AG08395 (cell line): ENCODE measurements at places on chromosomes 6 and 20.

- DNase-seq = no peak
Observed at GRCh38 chr6:159304641-159305040, 135.4 kb downstream of the FNDC1 start.

- DNase-seq = peak; percentile 42
Observed at GRCh38 chr6:33123732-33124524, 48.1 kb downstream of the HLA-DPB1 start.

GRCh38 chr20:64233725-64234124 lies 21.8 kb upstream of the PCMTD2 start:
- DNase-seq = no peak

GRCh38 chr20:48019496-48019895 lies 234.2 kb upstream of the SULF2 start:
- DNase-seq = no peak

DNA sequence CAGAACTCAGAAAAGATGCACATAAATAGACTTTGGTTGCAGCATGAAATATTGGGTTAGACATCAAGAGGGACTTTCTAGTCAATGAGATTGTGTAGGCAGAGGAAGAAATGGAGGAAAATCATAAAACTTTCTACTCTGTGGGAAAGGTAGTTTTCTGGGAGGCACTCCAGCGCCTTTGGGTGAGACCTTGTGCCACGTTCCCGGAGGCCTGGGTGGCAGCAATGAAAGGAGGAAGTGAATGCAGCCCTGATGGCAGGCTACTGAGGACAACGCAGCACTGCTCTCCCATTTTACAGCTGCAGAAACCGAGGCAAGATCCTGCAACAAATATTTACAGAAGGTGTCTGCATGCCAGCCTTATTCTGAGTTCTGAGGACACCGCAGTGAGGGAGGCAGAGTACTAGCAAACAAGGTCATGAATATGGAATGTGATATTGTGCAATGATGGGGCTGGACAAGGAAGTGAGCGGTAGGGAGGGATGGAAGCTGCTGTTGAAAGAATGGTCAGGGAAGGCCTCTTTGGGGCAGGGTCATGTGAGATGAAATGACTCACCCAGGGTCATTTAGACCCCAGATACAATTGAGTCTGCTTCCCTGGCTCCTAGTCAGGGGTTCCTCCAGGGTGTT lies 159.1 kb downstream of the TFAP2C start:
- DNase-seq = peak; percentile 89

- DNase-seq = peak; percentile 25
Observed at GRCh38 chr6:134835993-134836392, 113.9 kb downstream of the ALDH8A1 start.

GRCh38 chr6:29547573-29547972 lies 12.0 kb downstream of the UBD start:
- DNase-seq = no peak

DNA sequence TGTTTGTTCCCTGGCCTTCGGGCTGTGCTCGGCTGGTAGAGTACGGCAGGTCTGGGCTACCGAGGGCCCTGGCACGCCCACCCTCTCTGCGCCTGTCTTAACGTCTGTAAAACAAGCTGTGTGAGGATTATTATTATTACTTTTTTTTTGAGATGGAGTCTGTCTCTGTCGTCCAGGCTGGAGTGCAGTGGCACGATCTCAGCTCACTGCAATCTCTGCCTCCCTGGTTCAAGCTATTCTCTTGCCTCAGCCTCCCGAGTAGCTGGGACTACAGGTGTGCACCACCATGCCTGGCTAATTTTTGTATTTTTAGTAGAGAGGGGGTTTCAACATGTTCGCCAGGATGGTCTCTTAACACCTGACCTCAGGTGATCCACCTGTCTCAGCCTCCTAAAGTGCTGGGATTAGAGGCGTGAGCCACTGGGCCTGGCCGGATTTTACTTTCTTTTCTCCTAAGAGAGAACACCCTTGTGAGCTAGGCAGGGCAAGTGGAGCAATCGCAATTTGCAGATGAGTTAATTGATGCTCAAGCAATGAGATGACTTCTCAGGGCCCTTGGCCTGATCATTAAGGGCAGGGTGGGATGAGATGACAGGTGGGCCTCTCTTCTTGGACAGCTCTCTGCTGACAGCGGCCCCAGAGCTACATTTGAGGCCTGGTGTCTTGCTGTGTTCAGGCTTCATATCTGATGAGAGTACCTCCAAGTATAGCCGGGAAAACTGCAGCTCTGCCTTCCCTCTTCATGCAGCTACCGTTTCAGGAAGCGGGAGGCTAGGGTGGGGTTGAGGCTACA lies 859 bp upstream of the SMIM29 start:
- DNase-seq = no peak

DNA sequence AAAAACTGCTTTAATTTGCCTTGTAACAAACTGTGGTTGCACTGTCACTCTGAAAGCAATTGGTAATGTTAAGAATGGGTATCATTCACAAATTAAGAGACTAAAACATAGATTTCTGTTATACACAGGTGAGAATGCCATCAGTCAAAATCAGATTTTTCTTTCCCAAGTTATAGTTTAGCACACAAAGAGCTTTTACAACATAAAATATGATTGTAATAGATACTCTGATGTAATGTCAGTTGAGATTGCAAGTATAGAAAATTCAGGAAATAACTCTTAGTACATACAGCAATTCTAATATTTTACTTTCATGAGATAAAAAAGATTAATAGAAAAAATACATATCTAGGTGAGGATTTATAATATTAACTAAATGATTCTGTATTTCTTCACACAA lies 2.3 kb upstream of the ME1 start:
- no peak for DNase-seq

GRCh38 chr20:37758332-37758731 lies 64.5 kb downstream of the CTNNBL1 start:
- no peak for DNase-seq

DNA sequence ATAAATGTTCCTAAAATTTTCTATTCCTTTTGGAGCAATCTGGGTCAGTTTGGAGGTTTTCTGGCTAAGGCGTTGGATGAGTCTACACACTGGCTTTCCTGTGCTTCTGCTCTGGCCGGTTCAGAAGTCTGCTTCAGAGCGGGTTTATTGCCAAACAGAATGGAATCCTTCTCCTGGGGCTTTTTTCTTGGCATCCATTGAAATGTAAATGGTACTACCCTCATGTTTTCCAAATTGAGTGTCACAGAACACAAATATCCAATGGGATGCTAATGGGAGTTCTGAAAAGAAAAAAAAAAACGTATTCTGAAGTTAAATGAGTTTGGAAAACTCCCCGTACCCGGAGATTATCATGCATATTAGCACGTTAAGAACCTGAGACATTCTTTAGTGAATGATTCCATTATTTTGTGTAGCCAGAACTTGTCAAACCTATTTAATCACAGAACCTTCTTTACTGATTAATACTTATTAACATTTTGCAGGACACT lies 930.3 kb downstream of the QKI start:
- DNase-seq = no peak

- no peak for DNase-seq
Observed at GRCh38 chr6:83558975-83559374, 46.6 kb downstream of the PRSS35 start.

- DNase-seq = no peak
Observed at GRCh38 chr6:34810017-34810882, 18.4 kb downstream of the BLTP3A start.

DNA sequence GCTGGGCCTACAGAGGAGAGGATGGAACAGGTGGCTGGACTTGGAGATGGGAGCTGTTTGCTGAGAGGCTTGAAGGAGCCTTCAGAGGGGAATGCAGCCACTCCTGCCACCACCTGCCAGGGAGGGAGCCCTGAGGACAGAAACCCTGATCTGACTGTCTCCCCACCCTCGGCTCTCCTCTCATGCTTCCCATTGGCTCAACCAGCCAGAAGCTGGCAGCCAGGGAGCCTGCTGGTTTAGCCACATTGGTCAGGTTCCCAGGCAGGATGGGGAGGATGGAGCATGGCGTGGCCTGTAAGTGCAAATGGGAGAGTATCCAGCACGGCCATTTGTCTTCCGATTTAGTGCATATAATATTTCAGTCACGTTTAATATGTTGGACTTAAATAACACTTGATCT lies 12.8 kb downstream of the TREM1 start:
- DNase-seq = no peak

GRCh38 chr6:35984701-35985100 lies 39.7 kb downstream of the SLC26A8 start:
- DNase-seq = no peak

DNA sequence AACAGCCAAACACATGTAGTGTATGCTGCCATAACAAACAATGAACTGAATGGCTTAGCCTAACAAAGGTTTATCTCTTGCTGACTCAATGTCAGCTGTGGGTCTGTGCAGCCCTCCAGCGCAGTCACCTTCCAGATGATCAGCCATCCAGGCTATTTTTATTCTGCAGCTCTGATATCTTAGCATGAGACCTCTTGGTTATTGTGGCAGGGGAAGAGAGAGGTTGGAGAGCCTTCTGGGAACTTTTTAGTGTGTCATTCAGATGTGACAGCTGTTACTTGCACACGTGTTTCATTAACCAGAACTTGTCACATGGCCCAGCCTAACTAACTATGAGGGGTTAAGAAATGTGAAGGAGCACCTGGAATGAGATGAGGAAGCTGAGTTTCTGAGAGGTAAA lies 202.5 kb downstream of the DHX35 start:
- DNase-seq = no peak

DNA sequence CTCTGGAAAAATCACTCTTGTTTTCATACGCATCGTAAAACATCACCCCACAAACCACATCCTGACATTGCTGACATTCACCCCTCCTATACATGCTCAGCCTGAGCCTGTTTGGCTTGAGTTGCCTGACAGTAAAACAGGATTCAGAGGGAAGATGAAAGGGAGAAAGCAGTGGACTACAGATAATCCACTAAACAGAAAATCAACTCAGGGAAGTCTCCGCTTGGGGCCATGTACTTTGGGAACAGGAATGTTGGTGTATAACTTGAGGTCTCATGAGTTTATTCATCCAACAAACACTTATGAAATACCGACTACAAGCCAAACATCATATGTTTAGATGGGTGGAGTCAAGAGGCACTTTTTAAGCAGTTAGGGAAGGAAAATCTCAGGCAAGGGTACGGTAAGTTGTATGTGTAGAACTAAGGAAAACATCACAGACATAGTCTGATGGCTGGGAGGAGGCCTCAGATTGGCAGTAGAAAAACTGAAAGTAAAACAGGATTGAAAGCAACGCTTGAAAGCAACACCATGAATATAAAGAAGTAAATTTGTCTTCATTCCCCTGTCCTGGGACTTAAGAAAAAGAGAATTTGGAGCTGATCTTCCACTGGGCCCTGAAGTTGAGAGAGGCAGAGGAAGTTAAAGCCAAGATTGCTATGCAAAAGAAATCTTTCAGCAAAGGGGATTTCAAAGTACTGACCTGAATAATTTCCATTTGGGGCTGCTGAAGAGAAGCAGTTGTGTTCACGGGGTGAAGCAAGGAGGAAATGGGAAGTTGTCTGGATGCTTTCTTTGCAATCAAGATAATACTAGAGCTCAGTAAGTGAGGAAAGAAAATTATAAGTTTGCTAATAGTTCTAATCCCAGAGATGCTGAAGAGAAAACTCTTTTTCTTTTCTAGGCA lies 28.8 kb downstream of the PDE7B start:
- peak; percentile 60 for DNase-seq

- peak; percentile 80 for DNase-seq
Observed at GRCh38 chr20:56433880-56434255, 21.8 kb downstream of the CASS4 start.

GRCh38 chr6:41541364-41541763 lies 4.8 kb upstream of the FOXP4 start:
- no peak for DNase-seq

DNA sequence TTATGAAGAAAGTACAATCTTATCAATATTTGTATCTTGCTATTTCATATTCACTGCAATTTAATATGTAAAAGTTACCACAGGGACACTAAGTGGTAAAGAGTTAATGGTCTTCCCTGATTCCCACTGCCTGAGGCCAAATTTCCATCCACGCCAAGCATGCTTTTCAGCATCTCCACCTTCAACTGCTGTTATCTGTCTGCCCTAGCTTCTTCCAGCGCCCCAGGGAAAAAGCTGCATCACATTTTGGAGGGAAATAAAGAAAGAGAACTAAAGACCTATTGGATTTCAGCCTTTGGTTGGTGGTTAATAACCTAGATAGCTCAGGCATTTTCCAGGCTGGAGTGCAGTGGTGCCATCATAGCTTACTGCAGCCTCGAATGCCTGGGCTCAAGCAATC lies 61.3 kb upstream of the NKX2-2 start:
- DNase-seq = no peak

DNA sequence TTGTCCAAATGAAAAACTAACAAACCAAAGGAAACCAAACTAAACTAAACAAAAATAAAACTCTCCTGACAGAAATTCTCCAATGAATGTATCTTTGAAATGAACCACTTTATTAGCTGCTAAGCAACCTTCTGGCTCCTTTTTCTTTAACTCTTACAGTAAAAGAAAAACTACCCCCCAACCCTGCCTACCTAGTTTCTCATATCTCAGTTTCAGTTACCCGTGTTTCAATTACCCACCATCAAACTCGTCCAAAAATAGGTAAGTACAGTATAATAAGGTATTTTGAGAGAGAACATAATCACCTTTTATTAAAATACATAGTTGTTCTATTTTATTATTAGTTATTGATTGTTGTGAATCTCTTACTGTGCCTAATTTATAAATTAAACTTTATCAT lies 177.4 kb upstream of the THEMIS start:
- no peak for DNase-seq

DNA sequence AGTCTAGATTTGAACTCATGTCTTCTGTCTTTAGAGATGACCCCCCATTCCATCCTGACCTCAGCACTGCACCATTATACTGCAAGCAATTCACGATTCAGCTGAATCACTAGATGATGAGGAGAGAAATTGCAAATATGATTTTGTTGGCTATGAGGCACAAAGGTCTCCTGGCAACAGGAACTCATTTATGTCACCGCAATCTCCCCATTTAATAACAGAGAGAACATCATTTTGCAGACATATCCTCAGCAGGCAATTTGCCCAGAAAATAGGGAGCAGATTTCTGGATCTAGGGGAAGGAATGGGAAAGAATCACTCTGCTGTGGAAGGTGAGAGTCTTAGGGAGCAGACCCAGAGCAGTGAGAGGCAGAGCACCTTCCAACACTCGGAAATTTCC lies 303.0 kb downstream of the PAX1 start:
- no peak for DNase-seq

GRCh38 chr20:38982291-38982690 lies 20.1 kb downstream of the DHX35 start:
- no peak for DNase-seq

DNA sequence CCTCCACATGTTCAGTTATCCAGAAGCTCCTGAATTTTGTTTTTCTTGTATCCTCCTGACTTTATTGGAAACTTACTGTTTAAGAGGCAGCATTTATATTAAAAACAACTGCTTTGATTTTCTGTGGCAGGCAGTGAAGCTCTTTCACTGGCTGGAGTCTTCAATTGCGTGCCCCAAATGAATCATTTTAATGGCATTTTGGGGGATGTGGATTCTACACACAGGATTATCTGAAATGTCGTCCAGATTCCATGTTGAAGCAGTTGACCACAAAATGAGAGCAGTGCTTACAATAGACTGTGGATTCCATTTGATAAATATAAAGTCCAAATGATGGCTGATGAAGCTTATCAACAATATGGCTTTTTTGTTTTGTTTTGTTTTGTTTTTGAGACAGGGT lies 41.0 kb upstream of the HIVEP1 start:
- peak; percentile 87 for DNase-seq

- DNase-seq = no peak
Observed at GRCh38 chr6:37025621-37026466, 20.4 kb downstream of the FGD2 start.

GRCh38 chr20:10508060-10508459 lies 73.0 kb downstream of the SLX4IP start:
- peak; percentile 13 for DNase-seq
